HCEC 1CT (cell line): ENCODE measurements at places on chromosomes 6 and 20.
A peak's percentile ranks its signal among the peaks of the same experiment; 100 is the strongest.

GRCh38 chr6:169939554-169940164 lies 188.2 kb downstream of the ERMARD start:
- no peak for DNase-seq

- DNase-seq: no peak
Measured at GRCh38 chr6:6865611-6866010, 242.2 kb upstream of the RREB1 start.

DNA sequence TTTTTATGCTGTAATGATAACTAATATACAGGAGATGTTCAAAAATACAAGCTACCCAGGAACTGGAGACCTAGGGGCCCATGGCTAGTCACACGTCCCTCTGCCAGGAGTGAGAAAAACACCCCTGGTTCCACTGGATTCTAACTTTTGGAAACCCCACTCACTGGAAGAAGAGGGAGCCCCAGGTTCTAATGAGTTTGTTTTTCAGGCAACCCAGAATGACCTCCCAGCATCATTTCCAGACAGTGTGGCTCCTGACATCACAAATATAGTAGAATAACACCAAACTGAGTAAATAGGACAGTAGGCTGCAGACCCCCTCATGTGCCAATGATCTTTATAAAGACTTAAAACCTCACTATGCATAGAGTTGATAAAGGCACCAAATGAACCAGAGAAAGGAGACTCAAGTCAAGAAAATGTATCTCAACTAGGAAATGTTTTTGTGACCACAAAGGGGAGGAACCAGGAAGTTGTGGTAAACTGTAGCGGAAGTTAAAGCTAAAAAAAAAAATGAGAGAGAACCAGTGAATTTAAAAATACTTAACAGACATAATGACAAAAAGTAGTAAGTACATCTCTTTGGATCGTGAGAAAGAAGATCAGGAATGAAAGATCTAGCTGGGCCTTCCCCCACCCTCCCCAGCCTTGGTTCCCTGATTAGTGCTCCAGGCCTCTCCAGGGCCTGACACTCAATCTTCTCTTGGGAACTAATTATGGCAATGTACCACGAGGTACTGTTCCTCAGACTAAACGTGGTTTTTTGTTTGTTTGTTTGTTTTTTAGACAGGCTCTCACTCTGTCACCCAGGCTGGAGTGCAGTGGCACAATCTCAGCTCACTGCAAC lies 19.8 kb downstream of the HLA-E start:
- DNase-seq: peak; percentile 61

DNA sequence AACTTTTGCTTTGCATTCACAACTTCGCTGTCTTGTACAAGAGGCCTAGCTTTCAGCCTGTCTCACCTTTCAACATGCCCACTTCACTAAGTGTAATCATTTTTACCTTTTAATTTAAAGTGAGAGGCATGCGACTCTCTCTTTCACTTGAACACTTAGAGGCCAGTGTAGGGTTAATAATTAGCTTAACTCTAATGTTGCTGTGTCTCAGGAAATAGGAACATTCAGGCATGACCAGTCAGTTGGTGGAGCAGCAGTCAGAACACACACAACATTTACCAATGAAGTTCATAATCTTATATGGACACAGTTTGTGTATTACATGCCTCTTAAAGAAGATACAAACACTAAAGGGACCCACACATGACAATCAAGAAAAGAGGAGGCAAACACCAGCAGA lies 47.6 kb downstream of the HTR1B start:
- no peak for DNase-seq

DNA sequence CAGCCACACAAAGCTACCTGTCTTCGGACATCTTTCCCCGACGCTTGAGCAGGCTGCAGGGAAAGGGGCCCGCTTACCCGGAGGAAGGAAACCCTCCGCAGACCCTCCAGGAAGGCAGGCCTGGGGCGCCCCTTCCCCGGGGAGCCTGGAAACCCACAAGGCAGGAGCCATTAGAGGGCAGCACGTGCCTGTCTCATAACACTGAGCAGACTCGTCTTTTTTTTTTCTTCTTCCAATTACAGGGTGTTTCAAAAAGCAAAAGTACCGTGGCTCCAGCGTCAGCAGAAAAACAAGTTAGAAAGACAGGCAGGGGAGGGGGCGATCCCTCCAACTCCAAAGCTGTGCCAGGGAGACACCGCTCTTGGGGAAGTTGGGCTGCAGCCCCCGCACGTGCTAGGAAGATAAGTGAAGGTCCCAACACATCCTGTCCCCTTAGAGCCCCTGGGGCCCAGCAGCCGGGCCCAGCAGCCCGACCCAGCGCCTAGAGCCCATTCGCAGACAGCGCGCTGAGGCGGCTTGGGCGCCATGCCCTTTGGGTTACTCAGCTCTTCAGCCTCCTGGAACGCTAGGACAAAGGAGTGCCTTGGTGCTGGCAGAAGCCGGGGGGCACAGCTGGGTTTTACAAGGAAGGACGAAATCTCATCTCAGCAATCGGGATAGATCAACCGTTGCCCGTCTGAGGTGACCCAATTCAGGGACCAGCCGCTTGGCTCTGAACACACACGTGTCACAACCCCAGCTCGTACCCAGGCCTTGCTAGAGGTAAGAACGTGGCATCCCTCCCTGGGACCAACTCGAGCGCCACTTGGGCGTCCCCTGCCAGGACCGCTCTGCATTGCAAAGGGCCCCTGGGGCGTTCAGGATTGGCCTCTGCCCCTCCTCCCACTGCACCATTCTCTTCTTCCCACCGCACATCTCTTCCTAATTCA lies 136.3 kb downstream of the LY86 start:
- DNase-seq: peak; percentile 62

DNA sequence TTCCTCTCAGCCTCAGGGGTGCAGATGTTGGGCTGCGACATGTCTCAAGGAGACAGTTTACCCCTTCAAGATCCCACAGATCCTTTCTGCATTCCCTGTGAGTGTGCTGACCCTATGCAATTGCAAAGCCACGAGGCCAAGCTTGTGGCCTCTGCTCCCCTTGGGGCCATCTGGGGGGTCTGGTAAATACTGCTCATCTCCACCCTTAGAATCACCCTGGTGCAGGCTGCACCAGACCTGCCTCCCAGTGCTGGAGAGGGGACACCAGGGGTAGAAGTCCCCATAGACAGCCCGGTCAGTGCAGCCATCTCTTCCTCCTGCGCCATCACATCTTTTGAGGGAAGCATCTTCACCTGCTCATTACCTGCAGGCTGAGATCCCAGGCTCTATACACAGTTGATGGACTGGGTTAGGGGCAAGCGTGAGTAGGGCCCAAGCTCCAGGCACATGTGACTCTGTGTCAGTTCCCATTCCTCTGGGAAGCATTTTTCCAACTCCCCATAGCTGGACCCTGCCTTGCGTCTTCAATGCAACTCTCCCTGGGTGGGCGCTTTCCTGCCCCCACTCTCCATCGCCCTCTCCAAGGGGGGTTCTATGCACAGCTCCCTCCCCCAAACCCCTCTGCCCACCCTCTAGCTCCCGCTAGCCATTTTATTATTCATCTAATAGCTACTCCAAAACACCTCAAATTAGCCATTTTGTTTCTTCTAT lies 53.9 kb downstream of the THBS2 start:
- no peak for DNase-seq

DNA sequence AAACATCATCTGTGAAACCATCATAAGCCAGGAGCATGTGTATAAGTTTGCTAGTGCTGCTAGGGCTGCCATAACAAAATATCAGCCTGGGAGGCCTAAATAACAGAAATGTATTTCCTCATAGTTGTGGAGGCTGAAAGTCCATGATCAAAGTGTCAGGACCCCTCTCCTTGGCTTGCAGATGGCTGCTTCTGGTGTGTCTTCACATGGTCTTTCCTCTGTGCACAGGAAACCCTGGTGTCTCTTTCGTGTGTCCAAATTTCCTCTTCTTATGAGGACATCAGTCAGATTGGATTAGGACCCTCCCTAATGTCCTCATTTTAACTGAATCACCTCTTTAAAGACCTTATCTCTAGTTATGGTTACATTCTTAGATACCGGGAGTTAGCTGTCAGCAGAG lies 6.2 kb upstream of the CITED2 start:
- DNase-seq: no peak

- no peak for DNase-seq
Measured at GRCh38 chr20:1813674-1814635, 81.3 kb upstream of the SIRPA start.

DNA sequence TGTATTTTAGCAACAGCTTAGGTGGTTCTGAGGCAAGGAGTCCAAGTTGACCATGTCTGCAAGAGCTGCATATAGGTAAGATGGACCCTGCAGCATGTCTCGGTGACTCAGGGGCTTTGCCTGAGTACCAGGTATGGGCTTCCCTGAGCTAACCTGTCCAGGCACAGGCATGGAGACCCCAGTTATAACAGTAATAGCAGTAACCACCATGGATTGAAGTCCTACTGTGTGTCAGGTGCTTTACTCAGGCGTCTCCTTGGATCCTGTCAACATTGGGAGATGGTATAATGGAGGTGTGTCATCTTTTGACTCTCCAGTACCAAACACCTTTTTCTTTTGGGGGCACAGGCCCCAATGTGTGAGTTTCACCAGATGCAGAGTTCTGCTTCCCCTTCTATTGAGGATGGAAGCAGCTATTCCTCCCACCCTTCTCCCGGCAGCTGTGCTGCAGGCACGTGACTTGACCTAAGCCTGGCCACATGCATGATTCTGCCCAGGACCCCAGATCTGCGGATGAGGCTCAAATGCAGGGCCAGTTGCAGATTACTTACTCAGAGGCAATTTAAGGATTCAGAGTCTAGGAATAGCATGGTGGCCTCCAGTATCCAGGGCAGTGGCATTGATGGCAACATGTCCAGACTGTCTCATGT lies 13.8 kb downstream of the TREM1 start:
- DNase-seq: no peak

DNA sequence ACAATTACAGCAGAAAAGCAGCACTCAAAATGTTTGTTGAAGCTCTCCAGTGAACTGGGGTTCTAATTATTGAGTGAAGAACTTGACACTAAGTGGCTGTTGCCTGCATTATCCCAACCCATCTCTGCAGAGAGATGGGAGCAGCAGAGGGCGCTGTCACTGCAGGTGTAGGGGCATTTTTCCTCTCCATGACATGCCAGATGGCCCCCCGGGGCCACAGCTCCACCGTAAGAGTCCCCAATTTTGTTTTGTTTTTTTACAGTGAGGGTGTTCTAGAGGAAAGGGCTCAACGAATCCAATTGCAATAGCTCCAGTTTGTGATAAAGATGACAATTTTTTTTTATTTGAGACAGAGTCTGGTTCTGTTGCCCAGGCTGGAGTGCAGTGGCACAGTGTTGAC lies 1.9 kb upstream of the FUCA2 start:
- DNase-seq: no peak

DNA sequence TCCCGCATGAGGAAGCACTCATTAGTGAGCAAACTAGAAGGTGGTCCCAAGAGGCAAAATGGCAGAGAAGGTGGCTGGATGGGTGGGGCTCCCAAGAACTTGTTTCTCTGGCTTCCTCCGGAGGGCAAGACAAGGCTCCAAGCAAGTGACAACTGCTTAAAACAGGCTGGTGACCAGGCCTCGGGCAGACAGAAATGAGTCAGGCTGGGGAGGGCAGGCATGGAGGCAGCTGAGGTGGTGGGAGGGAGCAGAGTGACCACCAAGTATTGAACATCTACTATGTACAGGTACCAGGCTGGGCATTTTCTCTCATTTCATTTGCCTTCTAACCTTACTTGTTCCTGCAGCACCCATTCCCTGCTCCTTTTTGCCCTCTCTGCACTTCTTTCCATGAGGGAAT lies 33.4 kb downstream of the TNXB start:
- DNase-seq: no peak

DNA sequence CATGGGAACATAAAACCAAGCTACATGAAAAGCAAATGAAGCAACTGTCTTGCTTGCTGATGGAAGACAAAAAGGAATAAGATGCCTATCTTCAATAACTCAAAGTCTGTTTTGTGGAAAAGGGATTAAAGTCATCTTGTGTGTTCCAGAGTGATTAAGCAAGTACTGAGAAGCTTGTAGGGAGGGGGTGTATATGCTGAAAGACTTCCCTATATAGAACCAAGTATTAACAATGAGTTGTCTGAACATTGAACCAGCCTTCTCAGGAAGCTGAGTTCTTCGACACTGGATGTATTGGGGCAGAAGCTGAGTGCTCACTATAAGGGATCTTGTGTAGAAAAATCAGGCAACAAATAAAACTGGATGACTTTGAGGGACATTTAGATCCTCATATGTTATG lies 451.8 kb downstream of the CD83 start:
- DNase-seq: no peak

GRCh38 chr6:137233911-137234863 lies 15.0 kb upstream of the IFNGR1 start:
- peak; percentile 75 for DNase-seq

DNA sequence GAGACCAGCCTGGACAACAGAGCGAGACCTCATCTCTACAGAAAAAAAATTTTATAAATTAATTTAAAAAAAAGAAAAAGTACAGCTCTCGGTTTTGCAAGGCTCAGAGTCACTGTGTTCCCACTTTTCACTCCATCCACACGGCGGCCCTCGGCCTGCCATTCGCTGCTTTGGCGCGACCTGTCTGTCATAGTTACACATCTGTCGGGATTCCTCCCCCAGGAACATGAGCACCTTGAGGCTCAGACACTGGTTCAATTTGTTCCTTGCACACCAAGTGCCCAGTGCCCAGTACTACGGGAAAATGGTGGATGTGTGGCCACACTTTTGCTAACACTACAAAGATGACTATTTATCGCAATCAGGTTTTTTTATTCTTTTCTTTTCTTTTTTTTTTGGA lies 8.4 kb downstream of the CTSZ start:
- DNase-seq: no peak

DNA sequence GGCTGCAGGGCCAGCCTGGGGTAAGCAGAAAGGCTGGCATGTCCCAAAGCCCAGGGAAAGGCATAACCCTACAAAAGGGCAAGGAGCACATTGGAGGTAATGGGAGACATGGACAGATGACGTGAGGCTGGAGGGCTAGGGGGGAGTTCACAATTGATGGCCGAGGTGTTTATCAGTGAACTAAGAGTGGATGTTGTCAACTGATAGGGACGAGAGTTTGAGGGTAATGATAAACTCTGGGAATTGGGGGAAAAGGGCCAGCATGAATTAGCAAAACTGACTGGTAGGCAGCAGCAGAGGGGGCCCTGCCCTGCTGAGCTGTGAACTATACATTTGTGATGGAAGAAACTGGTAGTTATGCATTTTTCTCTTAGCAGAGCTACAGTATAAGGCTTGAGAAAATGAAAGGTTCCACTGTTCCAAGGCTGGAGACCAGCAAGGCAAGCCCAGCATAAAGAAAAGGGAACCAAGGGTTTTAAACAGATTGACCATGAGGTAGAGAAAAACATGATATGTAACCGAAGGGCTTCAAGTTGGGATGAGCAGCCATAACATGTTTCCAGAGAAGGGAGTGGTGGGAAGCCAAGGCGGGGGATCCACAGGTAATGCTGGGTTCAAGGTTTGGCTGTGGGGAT lies 98.1 kb upstream of the MLN start:
- DNase-seq: no peak

DNA sequence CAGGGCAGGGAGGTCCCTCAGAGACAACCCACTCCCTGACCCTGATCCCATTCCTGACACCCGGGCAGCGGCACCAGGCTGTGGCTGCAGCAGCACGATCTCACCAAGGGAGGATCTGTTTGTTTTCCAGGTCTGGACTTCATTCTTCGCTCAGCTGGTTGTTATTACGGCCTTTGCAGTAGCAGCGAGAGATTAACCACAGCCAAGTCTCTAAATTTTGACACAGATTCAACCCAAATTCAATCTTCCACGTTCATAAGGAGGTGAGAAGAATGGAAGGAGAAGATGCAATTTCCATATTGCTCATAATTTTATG lies 91.1 kb upstream of the THBS2 start:
- no peak for DNase-seq
